Osteocyte (in vitro differentiated cells): ENCODE measurements at places on chromosomes 1 and 21. TPM values are rescaled to one million over a fixed set of nuclear protein-coding genes. Genes with fewer than 3 reads are reported as not detected.

Gene KCNJ9
- not detected in 2 replicates for total RNA-seq

DNA sequence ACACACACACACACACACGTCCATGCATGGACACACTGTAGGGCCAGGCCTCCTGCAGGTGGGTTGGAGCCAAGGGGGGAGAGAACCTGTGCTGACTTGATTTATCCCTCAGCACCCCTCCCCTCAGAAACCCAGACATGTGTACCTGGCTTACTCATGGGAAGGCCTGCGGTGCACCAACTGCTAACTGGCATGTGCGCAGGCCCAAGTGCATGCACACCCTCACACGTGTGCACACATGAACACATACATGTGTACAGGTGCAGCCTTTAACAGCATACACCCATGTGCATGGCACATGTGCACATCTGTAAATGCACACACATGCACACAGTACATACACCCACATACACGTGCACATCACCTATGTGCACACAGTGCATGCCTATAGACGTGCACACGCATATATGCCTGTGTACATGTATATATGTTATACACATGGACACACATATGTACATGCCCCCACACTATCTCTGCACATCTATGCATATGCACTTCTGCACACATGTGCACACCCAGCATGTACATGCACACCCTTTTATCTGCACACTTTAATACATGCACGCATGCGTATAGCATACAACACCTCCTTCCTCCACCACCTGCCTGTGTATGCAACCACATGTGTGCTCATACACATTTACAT is 67.5 kb downstream of the TRIM11 start:
- DNase-seq = no peak

- no peak for DNase-seq
These were observed 253.4 kb upstream of the NFIA start for GRCh38 chr1:60828944-60829343.

DNA sequence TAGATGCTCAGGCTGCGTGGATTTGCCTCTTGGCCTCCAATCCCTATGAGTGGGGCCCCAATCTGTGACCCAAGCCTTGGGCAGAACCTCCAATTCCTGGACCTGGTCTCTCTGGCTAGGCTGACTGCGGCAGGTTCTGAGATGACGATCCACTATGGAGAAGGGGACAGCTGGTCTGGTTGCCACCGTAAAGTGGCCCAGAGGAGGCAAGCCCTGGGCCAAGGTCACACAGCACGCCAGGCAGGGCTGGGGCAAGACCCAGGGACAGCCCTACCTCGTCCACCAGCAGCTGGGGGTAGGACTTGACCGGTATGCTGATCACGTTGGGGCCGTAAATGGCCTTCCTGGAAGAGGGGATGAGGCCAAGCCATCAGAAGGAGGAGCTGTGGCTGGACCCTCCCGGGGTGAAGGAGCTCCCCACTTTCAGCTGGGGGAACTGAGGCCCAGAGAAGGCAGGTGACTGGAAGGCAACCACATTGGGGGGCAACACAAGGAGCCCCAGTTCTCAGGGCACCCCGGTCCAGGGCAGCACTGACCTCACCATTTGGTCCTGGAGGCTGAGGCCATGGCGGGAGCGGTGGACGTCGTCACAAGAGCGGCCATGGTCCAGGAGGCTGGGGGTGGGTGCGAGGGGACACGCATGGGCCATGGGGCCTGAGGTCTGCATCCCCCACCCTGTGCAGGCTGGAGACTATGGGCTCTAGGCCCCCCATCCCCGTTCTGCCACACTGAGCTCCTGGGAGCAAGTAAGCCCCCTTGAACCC is 9.8 kb downstream of the ATP13A2 start:
- no peak for DNase-seq

DNA sequence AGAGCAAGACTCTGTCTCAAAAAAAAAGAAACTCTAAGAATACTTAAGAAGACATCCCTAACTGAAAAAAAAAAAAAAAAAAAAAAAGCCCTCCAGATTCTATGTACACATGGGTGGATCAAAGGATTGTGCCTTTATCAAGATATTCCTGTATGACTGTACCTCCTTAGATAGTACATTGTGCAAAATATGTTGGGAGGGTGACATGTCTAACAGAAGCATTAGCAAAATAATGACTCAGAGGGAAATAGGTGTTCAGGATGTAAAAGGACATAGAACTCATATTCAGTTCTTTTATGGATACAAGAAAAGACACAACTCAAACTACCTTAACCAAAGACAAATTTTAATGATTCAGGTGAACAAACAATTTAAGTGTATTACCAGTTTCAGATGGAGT is 269.8 kb upstream of the KAZN start:
- no peak for DNase-seq

Gene RNF207
- 12.4 TPM in 2 replicates for total RNA-seq

- DNase-seq = peak; percentile 88
These were observed 79.1 kb downstream of the NDUFS5 start for GRCh38 chr1:39105061-39105840.

GRCh38 chr1:24101796-24102586 is 9.9 kb downstream of the MYOM3 start:
- DNase-seq = no peak

- no peak for DNase-seq
These were observed 6.1 kb upstream of the SLC19A2 start for GRCh38 chr1:169491845-169492281.

Gene ZFP69B
- 6.7 TPM in 2 replicates for total RNA-seq

DNA sequence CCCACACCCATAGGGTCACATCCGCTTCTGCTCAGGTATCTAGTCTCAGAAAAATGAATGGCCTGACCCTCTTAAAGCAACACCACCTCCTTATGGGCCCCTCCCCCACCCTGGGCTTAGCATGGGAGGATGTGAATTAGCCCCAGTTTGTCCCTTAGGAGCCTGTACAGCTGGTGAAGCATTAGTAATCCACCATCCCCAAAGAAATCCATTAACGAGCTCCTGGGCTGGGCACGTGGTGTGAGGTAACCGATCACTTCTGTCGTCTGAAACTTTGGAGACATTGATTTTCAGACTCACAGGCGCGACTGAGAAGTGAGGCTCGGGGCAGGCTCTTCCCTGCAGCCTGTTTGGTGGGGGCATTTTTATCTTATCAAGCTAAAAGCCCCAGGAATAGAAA is 10.5 kb downstream of the RASSF5 start:
- DNase-seq = no peak

Gene EXO1
- total RNA-seq = 3.4 and 3.9 TPM in 2 replicates

DNA sequence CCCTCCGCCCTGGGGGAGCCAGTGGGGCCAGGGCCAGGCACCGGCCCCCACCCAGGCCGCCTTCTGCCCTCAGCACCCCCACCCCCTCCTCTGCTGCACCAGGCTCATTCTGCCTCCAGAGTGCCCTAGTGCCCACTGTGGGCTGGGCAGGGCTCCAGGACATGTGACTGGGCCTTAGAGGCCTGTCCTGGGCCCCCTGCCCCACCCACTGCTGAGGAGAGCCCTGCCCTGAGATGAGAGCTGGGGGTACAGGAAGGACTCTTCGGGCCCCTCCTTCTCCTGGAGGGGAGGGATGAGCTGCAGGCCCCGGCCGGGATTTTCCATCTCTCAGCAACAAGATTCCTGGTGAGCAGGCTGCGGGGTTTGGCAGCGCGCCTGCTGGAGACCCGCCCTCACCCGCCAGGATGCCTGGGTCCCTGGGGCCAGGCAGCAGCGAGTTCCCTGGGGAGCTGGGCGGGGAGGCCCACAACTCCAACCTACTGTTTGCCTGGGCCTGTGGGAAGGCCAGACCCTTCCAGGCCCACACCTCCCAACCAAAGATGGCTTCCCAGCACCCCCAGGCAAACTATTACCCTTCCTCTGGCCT is 14.0 kb downstream of the AHDC1 start:
- peak; percentile 90 for DNase-seq

Gene WNT9A
- 4.8 and 4.9 TPM in 2 replicates for total RNA-seq

- DNase-seq = no peak
These were observed 156.5 kb upstream of the ZNF648 start for GRCh38 chr1:182217967-182218366.

DNA sequence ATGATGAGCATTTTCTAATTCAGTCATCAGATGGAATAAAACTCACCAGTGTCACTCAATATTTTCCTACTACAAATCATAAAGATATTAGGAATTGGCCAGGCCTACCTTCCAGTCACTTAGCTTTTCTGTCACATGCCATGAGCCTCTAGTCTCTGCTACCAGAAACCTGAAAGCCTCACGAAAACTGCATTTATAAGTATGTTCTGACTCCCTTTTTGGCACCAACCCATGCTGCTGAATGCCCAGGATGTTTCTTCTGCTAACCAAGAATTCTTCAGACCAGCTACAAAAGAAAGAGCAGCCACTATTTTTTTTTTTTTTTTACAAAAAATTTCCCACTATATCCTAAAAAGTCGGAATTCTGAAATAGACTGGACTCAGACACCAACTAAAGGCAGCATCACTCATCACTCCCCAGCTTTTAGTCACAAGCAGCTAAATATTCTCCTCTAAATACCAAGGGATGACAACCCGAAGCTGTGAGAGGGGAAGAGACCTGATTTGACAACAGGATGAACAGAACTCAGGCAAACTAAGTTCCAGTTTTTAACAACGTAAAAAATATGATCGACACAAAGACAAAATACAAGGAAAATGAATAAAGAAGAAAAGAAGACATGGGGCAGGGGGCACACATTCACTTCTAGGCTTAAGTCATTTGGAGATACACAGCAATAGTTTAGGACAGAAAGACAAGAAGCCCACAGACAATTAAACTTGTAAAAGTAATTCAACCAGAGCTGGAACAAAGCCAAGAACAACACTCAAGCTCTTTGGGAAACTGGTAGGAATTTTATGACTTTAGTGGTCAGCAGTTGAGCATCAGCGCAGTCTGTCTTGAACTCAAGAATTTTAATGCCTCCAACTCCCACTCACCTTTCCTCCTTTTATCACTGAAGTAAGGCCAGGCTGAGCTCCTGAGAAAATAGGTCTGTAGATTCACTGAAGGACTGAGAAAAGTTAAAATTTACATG is 1.7 kb downstream of the DCAF8 start:
- no peak for DNase-seq

GRCh38 chr1:10753299-10753698 is 43.1 kb downstream of the CASZ1 start:
- no peak for DNase-seq

- DNase-seq = no peak
These were observed 2.9 kb upstream of the RBBP5 start for GRCh38 chr1:205124726-205125125.

GRCh38 chr1:69611316-69611715 is 43.6 kb downstream of the LRRC7 start:
- DNase-seq = no peak

Gene PTPRU
- 3.5 and 4.8 TPM in 2 replicates for total RNA-seq

Gene CFAP107
- total RNA-seq = not detected in 2 replicates

Gene EPHA10
- not detected in 2 replicates for total RNA-seq

GRCh38 chr1:82168482-82168881 is 367.7 kb downstream of the ADGRL2 start:
- DNase-seq = no peak

Gene AGTRAP
- 25.4 and 30.4 TPM in 2 replicates for total RNA-seq

DNA sequence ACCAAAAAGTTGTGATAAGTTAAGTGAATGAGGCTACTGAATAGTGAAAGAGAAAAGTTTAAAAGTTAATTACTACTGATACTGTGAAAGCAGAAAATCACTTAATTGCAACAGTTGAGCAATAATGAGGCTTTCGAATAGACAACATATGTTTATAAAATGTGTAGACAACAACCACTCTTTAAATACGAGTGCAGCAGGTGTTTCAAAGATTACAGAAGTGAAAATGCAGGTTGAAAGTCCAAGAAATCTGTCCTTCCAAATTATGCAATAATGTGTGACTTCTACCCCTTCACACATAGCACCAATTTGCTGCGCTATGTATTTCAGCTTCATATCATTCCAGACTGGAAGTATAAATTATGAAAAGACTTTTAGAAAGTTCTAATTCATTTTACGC is 213.0 kb downstream of the COL24A1 start:
- no peak for DNase-seq

Gene TAL1
- total RNA-seq = not detected in 2 replicates

GRCh38 chr1:202584707-202585589 is 125.3 kb downstream of the SYT2 start:
- DNase-seq = no peak

- DNase-seq = no peak
These were observed 98.9 kb downstream of the RGS2 start for GRCh38 chr1:192907545-192908243.

DNA sequence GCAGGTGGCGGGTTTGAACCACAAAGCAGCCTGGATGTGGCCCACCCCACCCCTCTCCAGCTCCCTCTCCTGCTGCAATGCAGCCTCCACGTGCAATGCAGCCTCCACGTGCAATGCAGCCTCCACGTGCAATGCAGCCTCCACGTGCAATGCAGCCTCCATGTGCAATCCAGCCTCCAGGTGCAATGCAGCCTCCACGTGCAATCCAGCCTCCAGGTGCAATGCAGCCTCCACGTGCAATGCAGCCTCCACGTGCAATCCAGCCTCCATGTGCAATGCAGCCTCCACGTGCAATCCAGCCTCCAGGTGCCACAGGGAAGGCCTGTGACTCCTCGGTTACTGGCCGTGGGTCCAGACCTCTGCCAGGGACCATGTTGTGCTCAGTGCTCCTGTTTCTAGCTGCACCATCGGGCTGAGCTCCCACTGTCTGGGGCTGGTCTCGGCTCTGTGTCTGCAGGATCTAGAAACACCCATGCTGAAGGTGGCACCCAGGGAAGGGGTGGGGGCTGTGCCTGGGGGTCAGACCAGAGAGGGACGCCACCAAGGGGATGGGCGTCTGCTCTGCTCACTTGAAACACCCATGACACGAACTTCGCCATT is 11.9 kb upstream of the LRRC3 start:
- DNase-seq = no peak
